ENCODE measurements at places on chromosomes 4 and X. TPM values are rescaled to one million over a fixed set of nuclear protein-coding genes. Genes with fewer than 3 reads are reported as not detected.

DNA sequence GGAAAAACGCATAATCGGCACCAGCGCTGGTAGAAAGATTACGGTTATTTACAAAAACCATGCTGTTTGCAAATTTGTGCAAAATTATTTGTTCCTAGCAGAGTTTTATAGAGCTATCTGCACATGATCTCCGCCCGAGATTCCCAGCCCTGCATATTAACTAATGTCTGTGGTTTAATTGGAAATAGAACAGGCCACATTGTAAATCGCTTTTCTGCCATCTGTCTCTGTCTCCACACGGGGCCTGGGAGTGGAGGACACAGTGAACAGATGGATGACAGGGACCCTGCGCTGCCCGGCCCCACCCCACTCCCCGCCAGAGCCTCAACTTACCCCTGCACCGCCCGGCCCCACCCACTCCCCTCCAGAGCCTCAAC, 126.9 kb downstream of the FAM53A start:
- DNase-seq: no peak

DNA sequence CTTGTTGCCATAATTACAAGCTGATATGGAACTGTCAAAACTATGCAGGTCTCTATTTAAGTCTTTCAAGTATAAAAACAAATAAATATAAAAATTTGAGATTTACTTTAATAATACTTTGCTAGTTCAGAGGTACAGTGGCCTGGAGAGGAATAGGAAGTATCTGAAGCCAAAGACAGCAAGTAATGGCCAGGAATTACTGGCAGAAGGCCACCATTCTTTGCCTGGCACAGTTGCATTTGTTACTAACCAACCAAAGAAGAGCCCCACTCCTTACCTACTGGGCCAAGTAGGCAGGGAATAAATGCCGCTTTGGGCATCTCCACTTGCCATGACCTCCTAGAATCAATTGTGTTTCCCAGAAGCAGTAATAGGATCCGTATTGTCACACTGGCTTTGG, 13.8 kb upstream of the ADAMTS3 start:
- DNase-seq: peak; percentile 24

GRCh38 chrX:68936608-68937007, 107.8 kb downstream of the EFNB1 start:
- DNase-seq: no peak

GRCh38 chr4:109755656-109756055, 25.8 kb upstream of the PLA2G12A start:
- DNase-seq: no peak

DNA sequence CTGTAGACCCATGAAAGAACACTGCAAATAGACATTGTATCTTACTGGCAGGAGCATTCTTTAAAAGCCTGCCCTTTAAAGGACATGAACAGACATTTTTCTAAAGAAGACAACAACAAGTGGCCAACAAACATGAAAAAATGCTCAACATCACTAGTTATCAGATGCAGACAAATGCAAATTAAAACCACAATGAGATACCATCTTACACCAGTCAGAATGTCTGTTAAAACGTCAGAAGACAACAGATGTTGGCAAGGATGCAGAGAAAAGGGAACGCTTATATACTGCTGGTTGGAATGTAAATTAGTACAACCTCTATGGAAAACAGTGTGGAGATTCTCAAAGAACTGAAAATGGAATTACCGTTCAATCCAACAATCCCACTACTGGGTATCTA, 77.2 kb downstream of the ATP10D start:
- no peak for DNase-seq

Gene COL4A5
- total RNA-seq: 30.8 TPM
